ENCODE measurements at places on chromosomes 12 and 14.

DNA sequence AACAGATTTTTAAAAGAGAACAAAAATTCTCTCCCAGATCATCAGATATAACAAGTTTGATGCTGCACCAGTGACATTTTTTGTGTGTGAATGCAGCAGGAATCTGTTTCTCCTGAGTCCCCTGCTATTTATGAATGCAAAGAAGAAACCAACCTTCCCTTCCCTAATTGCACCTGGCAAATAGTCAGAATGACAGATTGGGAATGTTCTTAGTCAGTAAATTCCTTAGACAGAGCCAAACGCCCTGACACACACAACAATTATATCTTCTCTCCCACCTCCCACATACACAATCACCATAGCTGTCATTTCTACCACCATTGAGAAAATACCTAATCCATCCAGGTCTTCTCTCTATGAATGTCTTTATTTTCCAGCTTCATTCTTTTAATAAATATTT lies 174.4 kb downstream of the ALG10B start:
- no peak for DNase-seq

DNA sequence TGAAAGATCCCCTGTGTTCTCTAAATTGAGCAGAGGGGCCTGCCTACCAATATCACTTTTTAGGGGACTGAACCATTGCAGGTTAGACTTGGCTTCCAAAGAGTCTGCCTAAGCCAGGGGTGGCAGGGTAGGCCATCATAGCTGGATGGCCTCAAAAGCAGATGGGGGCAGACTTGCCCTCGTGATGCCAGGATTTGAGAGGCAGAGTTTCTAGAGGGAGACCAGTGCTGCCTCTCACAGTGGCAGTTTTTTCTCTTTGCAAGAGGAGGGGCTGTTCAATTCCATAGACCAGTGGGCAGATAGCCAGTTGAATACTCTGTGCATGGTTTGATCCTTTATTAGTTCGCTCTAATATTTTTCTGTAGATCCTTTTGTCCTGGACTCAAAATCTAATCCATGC lies 23.8 kb upstream of the SMCO2 start:
- no peak for DNase-seq

GRCh38 chr12:122839907-122840554 lies 4.8 kb downstream of the HIP1R start:
- no peak for DNase-seq

GRCh38 chr14:68460541-68460940 lies 332.3 kb downstream of the ZFP36L1 start:
- DNase-seq: no peak

GRCh38 chr14:75274899-75275569 lies 3.6 kb upstream of the FOS start:
- no peak for DNase-seq
